ENCODE measurements at places on chromosomes 5 and 9. TPM values are rescaled to one million over a fixed set of nuclear protein-coding genes. Genes with fewer than 3 reads are reported as not detected.

Gene ZNF300
- total RNA-seq, result not detected

Gene OR1Q1
- not detected for total RNA-seq

Gene GDF9
- not detected for total RNA-seq

DNA sequence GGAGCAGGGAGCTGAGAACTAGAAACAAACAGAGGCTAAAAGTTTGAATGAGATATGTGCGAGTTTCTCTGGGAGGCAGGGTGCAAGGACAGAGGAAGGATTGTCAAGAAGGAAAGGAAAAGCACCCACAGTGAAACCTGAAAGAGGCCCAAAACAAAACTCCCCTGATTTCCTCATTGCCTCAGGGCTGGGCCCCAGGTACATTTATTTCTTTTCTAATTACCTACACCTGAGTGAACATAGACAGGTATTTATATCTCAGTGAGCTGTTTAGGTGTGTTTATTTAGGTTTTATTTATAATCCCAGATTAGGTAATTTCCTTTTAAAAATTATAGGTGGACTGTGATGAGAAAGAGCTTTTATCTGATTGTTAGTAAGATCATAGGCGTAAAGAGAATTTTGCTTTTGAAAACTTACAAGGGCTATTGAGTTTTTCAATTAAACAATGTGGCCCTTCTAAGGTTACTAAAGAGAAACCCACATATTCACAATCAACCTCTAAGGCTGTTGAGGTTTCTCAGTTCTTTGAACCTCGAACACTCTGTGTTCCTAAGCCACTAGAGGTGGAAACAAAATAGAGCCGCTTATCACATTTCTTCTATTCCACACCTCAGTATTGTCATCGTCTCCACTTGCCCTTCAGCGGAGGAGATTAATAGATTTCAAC, 344.8 kb downstream of the ZNF608 start:
- no peak for DNase-seq

GRCh38 chr5:310941-311434, 10.5 kb upstream of the AHRR start:
- no peak for DNase-seq

- no peak for DNase-seq
Observed at GRCh38 chr5:80076131-80077050, 41.2 kb downstream of the THBS4 start.

- DNase-seq, result no peak
Observed at GRCh38 chr5:96812851-96813250, 5.1 kb upstream of the ERAP1 start.
